ENCODE measurements at places on chromosomes 16 and 17.

- DNase-seq = no peak
Measured at GRCh38 chr16:11183035-11183812, 72.8 kb downstream of the SOCS1 start.

DNA sequence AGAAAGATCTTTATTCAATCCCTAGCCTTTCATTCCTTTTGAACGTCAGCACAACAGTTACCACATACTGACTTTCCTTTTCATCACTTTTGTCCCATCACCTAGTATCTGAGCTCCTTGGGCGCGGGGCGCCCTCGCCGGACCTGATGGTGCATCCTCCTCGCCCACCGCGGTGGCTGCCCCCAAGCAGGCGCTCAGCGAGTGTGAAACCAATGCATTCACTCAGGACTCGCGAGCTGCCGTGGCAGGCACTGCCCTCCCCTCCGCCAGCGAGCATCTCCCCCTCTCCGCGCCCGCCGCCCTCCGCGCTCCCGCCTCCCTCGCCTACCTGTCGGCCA, 756 bp downstream of the KLHL11 start:
- no peak for DNase-seq

GRCh38 chr17:66716236-66717026, 118.5 kb upstream of the CACNG5 start:
- no peak for DNase-seq

GRCh38 chr17:57902800-57903759, 52.1 kb downstream of the CUEDC1 start:
- no peak for DNase-seq

- DNase-seq = no peak
Measured at GRCh38 chr17:51770027-51770759, 388.3 kb downstream of the CA10 start.

- DNase-seq = no peak
Measured at GRCh38 chr16:65658787-65659220, 536.9 kb upstream of the CDH11 start.

- DNase-seq = no peak
Measured at GRCh38 chr16:88716601-88717001, 10.3 kb downstream of the CTU2 start.

GRCh38 chr17:47730681-47731080, 2.4 kb upstream of the TBX21 start:
- DNase-seq = peak; percentile 6

DNA sequence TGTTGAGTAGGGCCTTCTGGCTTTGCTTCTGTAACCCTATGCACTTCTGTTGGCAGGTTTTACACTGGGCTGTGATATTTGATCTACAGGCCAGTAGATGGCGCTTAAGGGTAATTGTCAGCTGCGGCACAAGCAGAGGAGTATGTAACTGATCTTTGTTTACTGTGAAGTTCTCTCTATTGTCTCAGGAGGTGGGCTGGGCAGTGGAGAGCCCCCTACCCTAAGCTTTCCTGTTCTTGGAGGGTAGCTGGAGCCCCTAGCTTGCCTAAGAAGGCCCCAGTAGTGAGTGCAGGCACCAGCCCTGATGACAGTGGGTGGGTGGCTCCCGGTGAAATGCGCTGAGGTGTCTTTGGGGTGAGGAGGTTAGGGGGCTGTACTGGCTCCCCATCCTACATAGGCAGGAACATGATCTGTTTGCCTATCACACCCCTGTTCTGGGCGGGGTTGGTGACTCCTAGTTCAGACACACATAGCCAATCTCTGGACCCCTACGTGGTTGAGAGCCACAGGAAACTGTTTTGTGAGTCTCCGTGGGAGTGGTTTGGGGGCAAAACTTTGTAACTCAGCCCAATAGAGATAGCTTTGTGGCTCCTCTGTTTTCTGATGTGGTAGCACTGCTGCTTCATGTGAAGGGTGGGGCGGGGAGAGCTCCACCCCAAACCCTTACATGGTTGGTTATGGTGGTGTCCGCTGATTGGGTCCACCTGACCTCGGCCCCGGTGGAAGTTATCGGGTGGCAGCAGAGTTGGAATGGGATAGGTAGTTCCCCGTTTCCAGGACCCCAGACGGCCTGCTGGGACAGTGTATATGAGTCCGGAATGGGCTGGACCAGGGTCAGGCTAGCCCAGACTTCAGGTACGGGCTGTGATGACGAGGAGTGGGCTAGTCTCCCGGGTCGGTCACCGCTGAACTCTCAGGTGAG, 60.4 kb downstream of the SLFN11 start:
- DNase-seq = peak; percentile 60

DNA sequence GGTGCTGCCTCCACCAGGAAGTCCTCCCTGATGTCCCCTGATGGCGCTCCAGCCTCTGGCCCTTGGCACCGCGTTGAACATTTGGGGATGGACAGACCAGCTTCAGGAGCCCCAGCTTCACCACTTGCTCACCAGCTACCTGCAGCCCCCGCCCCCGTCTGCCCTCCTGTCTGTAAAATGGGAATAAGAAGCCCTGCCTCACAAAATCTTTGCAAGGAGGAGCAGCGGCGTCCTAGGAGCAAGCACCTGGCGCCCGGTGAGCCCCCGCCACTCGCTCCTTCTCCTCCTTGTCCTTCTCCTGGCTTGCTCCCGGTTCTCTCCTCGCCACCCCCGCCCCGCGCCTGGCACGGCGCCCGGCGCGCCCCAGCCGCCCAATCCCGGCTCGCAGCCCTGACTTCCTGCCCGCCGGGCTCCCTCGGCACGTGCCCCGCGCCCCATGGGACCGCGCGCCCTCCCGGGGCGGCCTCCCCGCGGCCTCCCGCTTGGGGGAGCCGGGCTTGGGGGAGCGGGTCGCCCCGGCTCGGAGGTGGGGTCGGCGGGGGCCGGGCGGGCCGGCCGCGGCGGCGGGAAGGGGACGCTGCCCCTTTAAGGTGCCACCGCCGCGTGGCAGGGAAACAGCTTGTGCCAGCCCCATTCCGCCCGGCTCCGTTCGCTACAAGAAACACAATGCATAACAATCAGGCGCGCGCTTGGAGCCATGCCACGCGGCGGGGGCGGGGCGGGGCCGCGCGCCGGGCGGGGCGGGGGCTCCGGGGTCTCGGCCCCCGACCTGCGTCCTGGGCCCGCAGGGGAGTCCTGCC, 9.1 kb upstream of the PPP1R1B start:
- DNase-seq = peak; percentile 62

GRCh38 chr17:4607261-4607741, 23.0 kb downstream of the SMTNL2 start:
- no peak for DNase-seq

DNA sequence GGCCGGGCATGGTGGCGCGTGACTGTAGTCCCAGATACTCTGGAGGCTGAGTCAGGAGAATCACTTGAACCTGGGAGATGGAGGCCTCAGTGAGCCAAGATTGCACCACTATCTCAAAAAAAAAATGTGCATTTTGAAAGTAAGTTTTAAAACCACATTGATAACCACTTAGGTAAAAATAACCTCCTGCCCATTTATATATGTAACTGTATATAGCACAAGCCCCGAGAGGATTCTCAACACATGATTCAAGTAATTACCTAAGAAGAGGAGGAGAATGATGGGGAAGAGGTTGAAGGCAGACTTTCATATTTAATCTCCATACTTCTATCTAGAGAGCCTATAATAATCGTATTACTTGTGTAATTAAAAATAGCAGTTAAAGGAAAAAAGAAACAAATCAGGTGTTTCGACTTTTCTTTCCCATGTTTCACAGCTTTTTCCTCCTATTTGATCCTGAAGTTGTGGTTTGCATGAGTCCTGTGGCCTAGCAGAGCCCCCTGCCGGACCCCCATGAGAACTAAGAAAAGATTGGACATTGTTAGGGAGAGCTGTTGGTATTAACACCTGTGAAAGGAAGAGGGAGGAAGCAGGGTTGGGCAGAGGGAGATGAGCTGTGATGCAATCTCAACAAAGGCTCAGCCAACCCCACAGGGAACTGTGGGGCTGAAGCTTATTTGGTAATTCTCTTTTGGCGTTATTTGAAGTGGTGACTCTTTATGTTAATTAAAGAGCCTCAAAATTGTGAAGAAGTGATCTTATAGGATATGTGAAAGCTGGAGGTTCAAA, 22.1 kb downstream of the PMFBP1 start:
- no peak for DNase-seq

- DNase-seq = peak; percentile 25
Measured at GRCh38 chr17:76909971-76910760, 42.0 kb downstream of the MGAT5B start.

DNA sequence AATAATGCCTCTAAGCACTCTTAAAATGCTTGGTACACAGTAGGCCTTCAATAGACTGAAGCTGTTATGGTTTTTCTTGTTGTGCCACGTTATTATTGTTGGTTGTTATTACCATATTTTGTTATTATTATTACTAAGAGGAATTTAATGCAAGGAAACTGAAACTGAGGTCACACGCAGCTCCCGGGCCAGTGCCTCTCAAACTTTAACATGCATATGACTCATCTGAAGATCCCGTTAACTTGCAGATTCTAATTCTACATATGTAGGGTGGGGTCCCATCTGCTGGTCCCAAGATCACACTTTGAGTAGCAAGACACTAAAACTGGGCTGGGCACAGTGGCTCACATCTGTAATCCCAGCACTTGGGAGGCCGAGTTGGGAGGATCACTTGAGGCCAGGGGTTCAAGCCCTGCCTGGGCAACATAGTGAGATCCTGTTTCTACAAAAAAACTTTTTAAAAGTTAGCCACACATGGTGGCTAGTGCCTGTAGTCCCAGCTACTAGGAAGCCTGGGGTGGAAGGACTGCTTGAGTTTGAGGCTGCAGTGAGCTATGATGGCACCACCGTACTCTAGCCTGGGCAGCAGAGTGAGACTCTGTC, 888 bp downstream of the ACSM5 start:
- no peak for DNase-seq

DNA sequence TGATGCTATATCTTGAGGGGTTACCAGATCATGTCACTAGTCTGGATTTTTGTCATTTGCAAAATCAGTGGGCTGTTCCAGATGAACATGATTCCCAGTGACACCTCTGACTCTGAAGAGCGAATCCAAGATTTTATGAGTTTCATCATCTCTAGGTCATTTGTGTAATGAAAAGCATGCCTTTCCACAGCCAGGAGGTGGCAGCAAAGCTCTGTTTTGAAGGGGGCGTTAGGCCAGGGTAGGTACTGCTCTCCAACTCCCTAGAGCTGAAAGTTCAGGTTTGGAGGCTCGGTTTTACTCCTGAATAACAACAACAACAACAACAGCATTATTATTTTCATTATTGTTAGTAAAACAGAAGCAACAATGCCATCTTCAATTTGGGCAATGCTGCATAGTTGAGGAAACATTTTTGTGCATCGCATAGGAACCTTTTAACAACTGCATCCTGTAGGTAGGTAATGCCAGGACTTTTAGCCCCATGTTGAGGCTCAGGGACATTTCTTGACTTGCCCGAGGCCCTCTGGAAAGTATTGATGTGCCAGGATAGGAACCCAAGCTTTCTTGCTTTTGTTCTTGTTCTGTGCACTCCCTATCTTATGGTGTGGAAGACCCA, 77.0 kb downstream of the MYH13 start:
- no peak for DNase-seq

- DNase-seq = no peak
Measured at GRCh38 chr17:9924735-9925191, 19.7 kb upstream of the RCVRN start.

DNA sequence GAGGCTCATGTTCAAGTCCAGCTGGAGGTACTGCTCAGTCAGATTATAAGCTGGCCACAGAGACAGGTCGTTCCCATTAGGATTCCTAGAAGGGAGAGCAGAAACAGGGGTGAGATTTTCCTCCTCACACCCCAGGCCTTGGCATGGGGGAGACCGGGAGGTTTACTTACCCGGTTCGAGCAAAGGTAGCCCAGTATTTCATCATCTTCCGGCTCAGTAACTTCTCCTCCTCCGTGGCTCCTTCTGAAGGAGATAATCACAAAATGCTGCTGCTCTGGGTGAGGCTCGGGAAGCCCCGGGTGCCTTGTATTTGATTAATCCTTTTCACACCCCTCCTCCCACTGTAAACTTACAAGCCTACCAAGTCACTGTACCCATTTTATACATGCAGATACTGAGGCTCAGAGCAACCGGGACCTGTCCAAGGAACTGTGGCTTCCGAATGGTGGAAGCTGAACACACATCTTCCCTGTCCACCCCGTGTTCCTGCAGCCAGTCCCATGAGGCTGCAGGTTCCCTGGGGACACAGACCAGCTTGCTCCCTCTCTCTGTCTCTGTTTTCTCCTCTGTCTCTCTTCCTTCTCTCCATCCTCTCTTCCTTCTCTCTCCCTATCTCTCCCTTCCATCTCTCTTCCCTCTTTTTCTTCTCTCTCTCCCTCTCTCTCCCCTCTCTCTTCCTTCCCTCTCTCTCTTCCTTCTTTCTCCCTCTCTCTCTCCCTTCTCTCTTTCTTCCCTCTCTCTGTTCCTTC, 13.9 kb upstream of the CES1 start:
- no peak for DNase-seq

GRCh38 chr17:57463103-57463885, 207.0 kb downstream of the MSI2 start:
- DNase-seq = peak; percentile 82

DNA sequence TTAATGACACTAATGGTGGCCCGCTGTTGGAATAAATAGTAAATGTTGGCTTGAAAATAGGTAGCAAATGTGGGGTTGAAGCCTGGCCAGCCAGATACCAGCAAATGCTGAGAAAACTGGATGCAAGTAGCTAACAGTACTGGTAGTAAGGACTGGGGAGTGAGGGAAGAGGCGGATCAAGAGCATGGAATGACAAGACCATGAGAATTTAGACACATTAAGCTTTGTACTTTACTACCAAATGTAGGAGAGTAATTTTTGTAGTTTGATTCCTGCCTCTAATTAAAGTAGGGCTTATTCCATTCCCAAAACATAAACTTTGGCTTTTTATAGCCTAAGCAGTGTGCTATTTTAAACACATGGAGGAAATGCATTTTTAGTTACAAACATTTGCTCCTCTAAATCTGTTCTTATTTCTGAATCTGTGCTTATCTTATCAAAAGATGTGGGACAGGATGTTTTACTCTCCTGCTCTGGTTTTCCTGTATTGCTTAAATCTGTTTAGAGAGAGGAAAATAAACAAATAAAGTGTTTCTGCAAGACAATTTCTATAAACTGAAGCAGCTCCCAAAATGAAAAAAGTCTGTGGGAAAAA, 44.1 kb downstream of the CFDP1 start:
- DNase-seq = no peak

- no peak for DNase-seq
Measured at GRCh38 chr17:81442791-81443190, 47.5 kb downstream of the BAHCC1 start.

GRCh38 chr16:78529881-78530280, 430.4 kb downstream of the WWOX start:
- DNase-seq = no peak

GRCh38 chr16:49203361-49203760, 78.3 kb downstream of the CBLN1 start:
- no peak for DNase-seq

DNA sequence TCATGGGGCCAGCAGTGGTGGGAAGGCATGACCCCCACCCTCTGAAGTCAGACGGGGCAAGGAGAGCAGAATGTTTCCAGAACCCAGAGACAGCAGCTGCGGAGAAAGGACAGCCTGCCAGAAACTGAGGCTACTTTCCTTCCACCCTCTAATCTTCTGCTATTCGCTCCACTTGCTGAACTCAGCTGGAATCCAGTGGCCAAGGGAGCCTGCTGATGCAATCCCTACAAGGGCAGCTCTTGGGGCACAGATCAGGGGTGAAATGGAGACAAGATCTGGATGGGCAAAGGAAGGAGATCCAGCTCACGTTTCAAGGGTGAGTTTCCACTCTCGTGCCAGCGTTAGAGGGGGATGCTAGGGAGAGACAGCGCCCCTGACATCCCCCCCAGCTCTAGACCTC, 479.1 kb downstream of the SLC39A11 start:
- no peak for DNase-seq

Measured in stimulated activated CD4-positive, alpha-beta T cell treated with anti-CD3 and anti-CD28 coated beads, Interleukin-4, amount 100 ng/mL, for 1 hour (primary cell).